ENCODE measurements at places on chromosomes 6 and 20.
A peak's percentile ranks its signal among the peaks of the same experiment; 100 is the strongest.

DNA sequence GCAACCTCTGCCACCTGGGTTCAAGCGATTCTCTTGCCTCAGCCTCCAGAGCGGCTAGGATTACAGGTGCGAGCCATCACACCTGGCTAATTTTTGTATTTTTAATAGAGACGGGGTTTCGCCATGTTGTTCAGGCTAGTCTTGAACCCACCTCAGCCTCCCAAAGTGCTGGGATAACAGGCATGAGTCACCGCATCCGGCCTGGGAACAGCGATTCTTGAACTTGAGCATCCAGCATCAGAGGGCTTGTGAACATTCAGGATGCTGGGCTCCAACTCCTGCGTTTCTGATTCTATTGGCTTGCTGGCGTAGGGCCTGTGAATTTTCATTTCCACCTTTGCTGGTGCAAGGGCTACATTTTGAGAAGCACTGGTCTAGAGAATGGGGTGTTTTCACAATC lies 24.5 kb upstream of the PIM1 start:
- no peak for DNase-seq

GRCh38 chr6:108200631-108201030 lies 34.8 kb downstream of the NR2E1 start:
- DNase-seq = no peak

DNA sequence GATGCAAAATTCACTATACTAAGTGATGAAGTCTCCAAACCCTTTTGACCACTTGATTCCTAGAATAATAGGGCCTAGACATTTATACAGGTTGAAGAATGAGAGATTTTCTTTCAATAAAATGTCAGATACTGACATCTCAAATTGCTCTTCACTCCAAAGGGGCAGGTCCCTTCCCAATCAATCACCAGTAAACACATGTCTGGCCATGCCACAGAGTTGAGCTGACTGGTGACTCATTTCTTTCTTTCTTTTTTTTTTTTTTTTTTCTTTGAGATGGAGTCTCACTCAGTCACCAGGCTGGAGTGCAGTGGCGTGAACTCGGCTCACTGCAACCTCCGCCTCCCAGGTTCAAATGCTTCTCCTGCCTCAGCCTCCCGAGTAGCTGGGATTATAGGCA lies 388.6 kb upstream of the BTBD3 start:
- no peak for DNase-seq

- DNase-seq = no peak
These were observed 35.3 kb downstream of the FOXP4 start for GRCh38 chr6:41581381-41581991.

- no peak for DNase-seq
These were observed 116.2 kb upstream of the MMS22L start for GRCh38 chr6:97399208-97399607.

DNA sequence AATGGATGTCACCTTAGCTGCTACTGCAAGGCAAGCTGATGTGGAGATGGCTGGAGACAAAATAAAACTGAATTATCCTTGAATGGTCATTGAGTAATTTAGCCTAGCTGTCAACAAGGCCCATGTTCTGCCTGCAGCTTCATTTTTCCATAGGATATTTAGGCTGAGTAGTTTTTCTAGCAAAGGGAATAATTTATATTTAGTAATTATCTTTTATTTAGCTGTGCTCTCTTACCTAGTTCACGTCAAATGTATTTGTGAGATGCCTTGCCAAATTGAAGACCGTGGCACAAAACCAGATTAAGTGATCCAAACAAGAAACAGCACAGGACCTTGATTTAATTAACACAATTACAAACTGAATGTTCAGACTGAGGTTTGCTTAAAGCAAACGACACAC lies 77.4 kb upstream of the CEP162 start:
- DNase-seq = no peak

- peak; percentile 56 for DNase-seq
These were observed 10.0 kb upstream of the NCOA7 start for GRCh38 chr6:125780540-125781313.

GRCh38 chr20:550611-551010 lies 7.0 kb upstream of the CSNK2A1 start:
- DNase-seq = no peak

DNA sequence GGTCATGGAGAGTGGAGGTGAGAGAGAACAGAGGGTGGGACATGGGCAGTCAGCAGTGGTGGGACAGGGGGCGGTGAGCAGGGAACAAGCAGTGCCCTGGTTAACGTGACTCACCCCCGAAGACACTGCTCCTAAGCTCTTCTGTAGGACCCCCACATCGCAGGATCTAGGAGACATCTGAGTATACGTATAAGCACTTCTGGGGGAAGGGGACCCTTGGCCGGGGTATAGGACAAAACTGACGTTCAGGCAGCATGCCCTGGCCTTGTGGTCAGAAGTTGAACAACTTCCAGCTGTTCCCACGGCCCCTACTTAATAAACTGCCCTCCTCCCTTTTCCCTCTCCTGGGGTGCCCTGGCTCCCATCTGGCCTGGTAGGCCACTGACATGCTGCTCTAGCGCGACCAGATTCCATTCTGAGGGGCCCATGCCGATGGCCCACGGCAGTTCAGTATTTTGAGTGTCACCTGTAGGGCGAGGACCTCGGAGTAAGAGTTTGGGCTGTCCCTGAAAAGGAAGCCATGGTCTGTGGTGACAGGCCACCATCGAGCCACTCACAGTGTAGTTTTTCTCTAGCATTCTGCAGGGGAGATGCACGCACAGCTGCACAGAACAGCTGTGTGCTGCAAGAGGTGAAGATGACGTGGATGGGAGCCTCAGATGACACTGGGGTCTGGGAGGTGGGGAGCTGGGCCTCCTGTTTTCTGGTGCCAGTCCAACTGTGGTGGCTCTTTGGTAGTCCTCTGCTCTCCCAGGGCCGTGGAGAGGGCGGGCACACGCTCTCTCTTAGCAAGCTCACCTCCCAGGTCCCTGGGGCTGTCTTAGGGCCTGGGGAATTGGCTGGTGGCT lies 38.4 kb downstream of the PPP1R3G start:
- no peak for DNase-seq

GRCh38 chr6:162082520-162082919 lies 645.0 kb downstream of the PRKN start:
- no peak for DNase-seq

DNA sequence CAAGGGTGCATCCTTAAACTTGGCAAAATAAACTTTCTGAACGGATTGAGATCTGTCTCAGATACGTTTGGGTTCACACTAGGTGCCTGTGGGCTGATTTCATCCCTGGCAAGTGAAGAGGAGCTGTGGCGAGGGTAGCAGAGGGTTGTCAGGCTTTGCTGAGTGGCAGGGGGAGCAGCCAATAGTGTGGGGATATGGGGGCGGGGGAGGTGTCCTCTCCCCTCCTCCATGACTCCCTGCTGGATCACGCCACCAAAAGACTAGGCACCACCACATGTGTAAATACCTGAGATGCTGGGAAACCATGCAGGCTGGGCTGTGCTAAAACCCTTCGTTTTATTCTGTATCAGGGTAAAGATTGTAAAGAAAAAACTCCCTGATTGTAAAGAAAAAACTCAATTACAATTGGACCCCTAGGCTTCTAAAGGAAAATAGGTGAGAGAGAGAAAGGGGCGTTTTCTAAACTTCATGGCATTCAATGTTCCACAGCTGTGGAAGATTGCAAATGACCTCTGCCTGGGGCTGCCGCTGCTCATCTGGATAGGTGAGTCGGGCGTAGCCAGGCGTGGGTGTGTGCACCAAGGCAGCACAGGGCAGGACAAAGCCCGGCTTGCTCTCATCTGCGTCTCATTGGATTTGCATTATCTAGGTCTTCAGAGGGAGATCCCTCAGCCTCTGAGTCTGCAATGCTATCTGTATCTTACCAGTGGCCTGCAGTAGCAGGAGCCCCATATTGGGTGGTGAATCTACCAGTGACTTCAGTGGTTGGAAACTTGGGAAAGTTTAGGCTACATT lies 26.9 kb upstream of the ADTRP start:
- no peak for DNase-seq

GRCh38 chr20:12411246-12411940 lies 493.7 kb downstream of the BTBD3 start:
- DNase-seq = no peak

- no peak for DNase-seq
These were observed 61.1 kb upstream of the MARCKS start for GRCh38 chr6:113796038-113796437.

DNA sequence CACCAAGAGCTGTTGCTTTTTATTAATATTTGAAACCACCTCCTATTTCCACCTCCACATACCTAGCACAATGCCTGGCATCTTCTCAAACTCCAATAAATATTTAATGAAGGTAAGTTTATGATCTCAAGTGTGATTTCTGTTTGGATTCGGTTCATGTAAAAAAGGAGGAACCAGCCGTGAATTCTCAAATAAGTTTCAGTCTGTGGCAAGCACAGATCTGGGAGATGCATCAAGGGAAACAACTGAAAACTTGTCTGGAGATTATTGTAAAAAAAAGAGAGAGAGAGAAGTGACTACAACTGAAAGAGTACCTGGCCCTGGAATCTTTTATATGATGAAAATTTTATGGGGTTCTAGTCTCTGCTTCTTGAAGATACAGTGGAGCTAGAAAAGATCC lies 52.8 kb upstream of the PNRC1 start:
- no peak for DNase-seq

- no peak for DNase-seq
These were observed 613.6 kb downstream of the UTRN start for GRCh38 chr6:144898741-144899140.

DNA sequence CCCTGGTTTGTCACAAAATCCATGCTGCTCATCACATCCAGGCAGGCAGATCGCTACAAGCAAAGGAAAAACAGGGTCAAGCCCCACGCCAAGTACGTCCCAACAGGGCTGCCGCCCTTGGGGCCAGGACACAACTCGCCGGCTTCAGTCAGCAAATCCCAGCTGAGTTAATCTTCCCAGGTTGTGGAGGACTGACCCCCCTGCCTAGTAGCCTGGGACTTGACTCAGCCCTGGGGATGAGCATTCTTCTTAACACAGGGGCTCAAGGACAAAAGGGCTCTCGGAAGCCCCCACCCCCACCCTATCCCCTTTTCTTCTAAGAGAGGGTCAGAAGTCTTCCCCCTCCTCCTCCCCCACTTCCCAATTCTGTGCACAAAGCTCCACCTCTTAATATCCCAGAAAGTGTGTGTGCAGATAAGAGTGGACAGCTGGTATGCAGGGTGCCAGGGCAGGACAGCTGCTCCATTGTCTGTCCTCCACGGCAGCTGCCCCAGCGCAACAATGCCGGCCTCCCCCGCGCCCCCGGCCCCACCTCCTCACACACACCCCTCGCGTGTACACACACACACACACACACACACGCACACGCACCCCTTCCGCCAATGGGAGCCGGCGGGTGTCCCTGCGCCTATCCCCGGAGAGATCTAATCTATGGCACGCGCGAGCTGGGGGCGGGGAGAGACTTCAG lies 4.5 kb downstream of the DLL1 start:
- peak; percentile 86 for DNase-seq
